ENCODE measurements at places on chromosomes 1 and 21. TPM values are rescaled to one million over a fixed set of nuclear protein-coding genes. Genes with fewer than 3 reads are reported as not detected.

CCDC190 gene
- total RNA-seq = not detected

HAO2 gene
- total RNA-seq = not detected

KIF26B gene
- 0.05 TPM for total RNA-seq

TNNT2 gene
- total RNA-seq = 0.39 TPM

MCOLN3 gene
- 2.9 TPM for total RNA-seq

SF3B4 gene
- total RNA-seq = 123 TPM

Data from A549 treated with GW870086 at 1 μM for 4 hours (cell line).